Activated CD8-positive, alpha-beta memory T cell treated with anti-CD3 and anti-CD28 coated beads, Interleukin-2, amount 10 ng/mL, durations not matched to agents 7 days and 5 days (primary cell): ENCODE measurements at places on chromosomes 13 and 19. TPM values are rescaled to one million over a fixed set of nuclear protein-coding genes. Genes with fewer than 3 reads are reported as not detected.
A peak's percentile ranks its signal among the peaks of the same experiment; 100 is the strongest.

DNA sequence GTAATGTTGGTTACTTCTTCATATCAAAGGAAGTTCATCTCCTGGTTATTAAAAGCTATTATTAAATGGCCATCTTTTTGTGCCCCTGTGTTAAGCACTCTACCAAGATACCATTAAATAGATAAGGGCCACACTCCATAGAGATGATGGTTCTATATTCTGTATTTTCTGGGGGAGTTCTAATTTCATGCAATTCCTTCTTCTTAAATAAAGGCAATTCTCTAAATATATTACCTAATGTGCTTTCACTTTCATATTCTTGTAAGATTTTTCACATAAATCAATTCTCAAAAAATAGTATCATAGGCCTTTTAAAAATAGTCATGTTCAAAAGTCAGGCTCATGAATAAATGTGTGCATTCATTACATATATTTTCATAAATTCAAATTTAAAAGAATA lies 47.0 kb upstream of the USPL1 start:
- no peaks in the 10 kb centered on the region for H3K36me3 ChIP-seq
- peaks cover 51% of the 10 kb centered on the region for H3K4me1 ChIP-seq
- no peak overlapping the region for H3K27ac ChIP-seq
- H3K4me3 ChIP-seq = no peak overlapping the region
- no peak for DNase-seq

GRCh38 chr13:112229445-112229844 lies 146.7 kb upstream of the SPACA7 start:
- DNase-seq = no peak
- no peaks in the 10 kb centered on the region for H3K27me3 ChIP-seq
- H3K36me3 ChIP-seq = no peaks in the 10 kb centered on the region
- no peak overlapping the region for H3K4me3 ChIP-seq
- H3K4me1 ChIP-seq = no peaks in the 10 kb centered on the region

DNA sequence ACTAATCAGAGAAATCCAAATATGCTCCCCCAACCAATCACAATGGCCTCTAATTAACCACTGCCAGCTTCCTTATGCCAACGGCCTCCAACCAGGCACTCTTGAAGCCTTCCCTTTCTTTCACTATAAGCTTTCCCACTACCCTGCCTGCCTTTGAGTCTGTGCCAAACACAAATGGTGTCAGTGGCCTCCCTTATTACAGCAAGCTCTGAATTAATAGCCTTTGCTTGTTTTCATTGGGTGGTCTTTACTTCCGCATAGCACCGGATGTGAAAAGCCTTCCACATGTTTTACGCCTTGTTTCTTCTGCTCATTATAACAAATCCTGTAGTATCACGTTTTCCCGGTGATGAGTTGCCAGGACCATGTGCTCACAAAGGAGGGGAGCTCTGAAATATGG lies 1.4 kb upstream of the EDDM13 start:
- H3K27ac ChIP-seq = no peak overlapping the region
- DNase-seq = no peak
- H3K4me3 ChIP-seq = no peak overlapping the region
- no peaks in the 10 kb centered on the region for H3K4me1 ChIP-seq

- H3K4me3 ChIP-seq = peak overlapping the region; percentile 63
- H3K36me3 ChIP-seq = peaks cover 11% of the 10 kb centered on the region
- H3K27me3 ChIP-seq = no peaks in the 10 kb centered on the region
- peaks cover 38% of the 10 kb centered on the region for H3K4me1 ChIP-seq
Observed at GRCh38 chr19:7427944-7428343, 60.9 kb downstream of the PEX11G start.

Gene ZNF583
- total RNA-seq = 3.5 TPM

Gene RDH8
- total RNA-seq = not detected

Gene PEAK3
- 0.54 TPM for total RNA-seq

GRCh38 chr13:31424130-31424729 lies 224.5 kb downstream of the B3GLCT start:
- no peaks in the 10 kb centered on the region for H3K36me3 ChIP-seq
- no peak overlapping the region for H3K27ac ChIP-seq
- H3K4me1 ChIP-seq = peaks cover 2% of the 10 kb centered on the region
- H3K4me3 ChIP-seq = no peak overlapping the region

GRCh38 chr13:93218583-93218982 lies 8.0 kb upstream of the GPC6 start:
- no peak for DNase-seq
- H3K27me3 ChIP-seq = no peaks in the 10 kb centered on the region
- H3K36me3 ChIP-seq = no peaks in the 10 kb centered on the region
- H3K4me3 ChIP-seq = no peak overlapping the region
- H3K4me1 ChIP-seq = no peaks in the 10 kb centered on the region

Gene ZNF563
- 3.3 TPM for total RNA-seq

GRCh38 chr13:114105521-114106225 lies 26.8 kb downstream of the RASA3 start:
- peaks cover 29% of the 10 kb centered on the region for H3K4me1 ChIP-seq
- H3K27me3 ChIP-seq = no peaks in the 10 kb centered on the region
- H3K4me3 ChIP-seq = no peak overlapping the region
- DNase-seq = no peak
- no peak overlapping the region for H3K27ac ChIP-seq

DNA sequence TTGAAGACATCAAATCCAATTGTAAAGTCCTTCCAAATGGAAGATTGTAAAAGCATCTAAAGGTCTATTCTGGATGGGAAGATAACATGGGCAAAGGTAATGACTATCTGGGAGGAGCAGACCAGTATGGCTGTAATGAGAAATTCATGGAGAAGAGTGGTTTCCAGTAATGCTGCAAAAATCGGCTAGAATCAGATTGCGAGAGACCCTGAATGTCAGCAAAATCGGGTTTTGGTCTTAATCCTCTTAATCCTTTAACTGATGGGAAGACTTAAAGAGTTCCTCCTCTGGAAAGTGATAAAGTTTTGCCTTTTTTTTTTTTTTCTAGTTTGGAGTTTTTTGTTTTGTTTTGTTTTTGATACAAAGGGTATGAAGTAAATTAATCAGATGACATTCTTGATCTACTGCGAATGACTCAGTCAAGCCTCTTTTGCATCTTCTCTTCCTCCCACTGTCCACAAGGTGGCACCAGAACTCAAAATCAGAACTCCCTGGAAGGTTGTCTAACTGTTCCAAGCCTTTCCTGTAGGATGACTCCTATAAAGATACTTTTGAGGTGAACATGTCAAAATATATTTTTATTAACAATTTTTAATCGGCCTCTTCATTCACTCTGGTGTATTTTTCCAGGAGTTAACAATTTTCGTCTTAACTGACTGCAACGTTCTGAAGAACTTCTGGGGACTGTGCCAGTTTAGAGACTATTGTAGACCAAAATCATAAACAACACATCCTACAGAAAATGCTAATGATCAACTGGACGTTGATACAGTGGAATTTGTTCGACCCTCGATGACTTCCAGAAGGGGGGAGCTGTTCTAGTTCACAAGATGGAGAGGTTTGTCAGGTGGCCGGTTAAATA lies 213.3 kb upstream of the MIR17HG start:
- no peak for DNase-seq
- no peaks in the 10 kb centered on the region for H3K27me3 ChIP-seq

GRCh38 chr13:108682714-108683113 lies 53.3 kb downstream of the MYO16 start:
- no peak overlapping the region for H3K27ac ChIP-seq
- no peaks in the 10 kb centered on the region for H3K27me3 ChIP-seq
- no peaks in the 10 kb centered on the region for H3K36me3 ChIP-seq
- no peak for DNase-seq
- no peaks in the 10 kb centered on the region for H3K4me1 ChIP-seq
- no peak overlapping the region for H3K4me3 ChIP-seq

Gene ZIC2
- 0.26 TPM for total RNA-seq

Gene TEX29
- 0.96 TPM for total RNA-seq

DNA sequence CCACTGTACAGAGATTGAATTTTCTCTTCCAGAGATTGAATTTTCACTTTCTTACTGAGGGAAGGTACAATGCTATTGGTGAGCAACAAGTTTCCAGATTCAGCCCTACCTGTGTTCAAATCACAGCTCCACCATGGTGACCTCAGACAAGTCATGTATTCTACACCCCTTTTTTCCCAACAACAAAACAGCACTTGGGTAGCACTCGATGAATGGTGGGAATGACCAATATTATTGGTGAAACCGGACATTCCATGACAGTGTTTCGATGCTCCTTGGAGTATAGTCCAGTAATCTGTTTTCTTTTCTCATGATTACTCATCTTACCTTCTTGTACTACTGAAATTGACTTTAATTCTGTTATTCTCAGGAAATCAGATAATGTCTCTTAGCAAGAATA lies 266.2 kb upstream of the SOX21 start:
- peaks cover 11% of the 10 kb centered on the region for H3K27me3 ChIP-seq
- no peaks in the 10 kb centered on the region for H3K4me1 ChIP-seq
- no peak overlapping the region for H3K4me3 ChIP-seq
- no peak for DNase-seq
- H3K27ac ChIP-seq = no peak overlapping the region
- H3K36me3 ChIP-seq = no peaks in the 10 kb centered on the region

DNA sequence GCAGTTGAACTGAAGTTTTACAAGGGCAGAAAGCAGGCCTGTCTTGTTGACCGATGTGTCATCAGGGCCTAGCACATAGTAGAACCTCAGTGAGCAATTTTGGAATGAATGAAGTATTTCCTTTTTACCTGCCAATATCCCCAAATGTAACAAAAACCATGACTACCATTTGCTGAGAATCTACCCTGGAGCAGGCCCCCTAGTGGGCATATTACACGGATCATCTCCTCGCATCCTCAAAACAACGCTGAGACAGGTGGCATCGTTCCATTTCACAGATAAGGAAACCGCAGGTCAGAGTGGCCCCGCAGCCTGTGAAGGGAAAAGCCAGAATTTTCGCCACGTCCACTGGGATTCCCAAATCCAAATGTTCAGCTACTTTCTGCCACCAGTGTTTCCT lies 77.9 kb downstream of the CACNA1A start:
- H3K27me3 ChIP-seq = peaks cover 3% of the 10 kb centered on the region
- no peaks in the 10 kb centered on the region for H3K36me3 ChIP-seq
- H3K4me3 ChIP-seq = no peak overlapping the region
- no peak for DNase-seq
- H3K27ac ChIP-seq = no peak overlapping the region
- H3K4me1 ChIP-seq = no peaks in the 10 kb centered on the region

Gene KIR3DL1
- 1.0 TPM for total RNA-seq

GRCh38 chr19:29255912-29256311 lies 43.0 kb upstream of the UQCRFS1 start:
- no peaks in the 10 kb centered on the region for H3K4me1 ChIP-seq
- no peak overlapping the region for H3K27ac ChIP-seq
- H3K36me3 ChIP-seq = no peaks in the 10 kb centered on the region
- H3K27me3 ChIP-seq = peaks cover 24% of the 10 kb centered on the region
- H3K4me3 ChIP-seq = no peak overlapping the region
- DNase-seq = no peak
